ENCODE measurements at places on chromosomes 7 and 10. TPM values are rescaled to one million over a fixed set of nuclear protein-coding genes. Genes with fewer than 3 reads are reported as not detected.

DNA sequence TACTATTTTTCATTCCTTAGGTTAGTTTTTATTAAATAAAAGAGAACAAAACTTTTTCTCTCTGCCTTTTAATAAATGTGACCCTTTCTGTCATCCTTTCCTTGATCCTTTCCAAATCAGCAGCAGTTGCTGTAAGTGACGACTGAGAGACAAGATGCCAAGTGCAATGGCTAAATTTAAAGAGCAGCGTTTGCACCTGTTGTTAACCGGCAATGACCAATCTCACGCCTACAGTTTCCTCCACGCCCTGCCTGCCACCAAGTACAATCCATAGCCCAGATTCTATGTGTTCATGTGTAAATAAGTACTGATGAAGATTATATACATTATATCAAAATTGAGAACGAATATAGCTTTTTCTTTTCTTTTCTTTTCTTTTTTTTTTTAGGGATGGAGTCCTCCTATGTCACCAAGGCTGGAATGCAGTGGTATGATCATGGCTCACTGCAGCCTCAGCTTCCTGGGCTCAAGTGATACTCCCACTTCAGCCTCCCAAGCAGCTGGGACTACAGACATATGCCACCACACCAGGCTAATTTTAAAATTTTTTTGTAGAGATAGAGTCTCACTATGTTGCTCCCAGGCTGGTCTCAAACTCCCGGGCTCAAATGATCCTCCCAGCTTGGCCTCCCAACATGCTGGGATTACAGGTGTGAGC, 6.5 kb upstream of the MCU start:
- DNase-seq = no peak

DNA sequence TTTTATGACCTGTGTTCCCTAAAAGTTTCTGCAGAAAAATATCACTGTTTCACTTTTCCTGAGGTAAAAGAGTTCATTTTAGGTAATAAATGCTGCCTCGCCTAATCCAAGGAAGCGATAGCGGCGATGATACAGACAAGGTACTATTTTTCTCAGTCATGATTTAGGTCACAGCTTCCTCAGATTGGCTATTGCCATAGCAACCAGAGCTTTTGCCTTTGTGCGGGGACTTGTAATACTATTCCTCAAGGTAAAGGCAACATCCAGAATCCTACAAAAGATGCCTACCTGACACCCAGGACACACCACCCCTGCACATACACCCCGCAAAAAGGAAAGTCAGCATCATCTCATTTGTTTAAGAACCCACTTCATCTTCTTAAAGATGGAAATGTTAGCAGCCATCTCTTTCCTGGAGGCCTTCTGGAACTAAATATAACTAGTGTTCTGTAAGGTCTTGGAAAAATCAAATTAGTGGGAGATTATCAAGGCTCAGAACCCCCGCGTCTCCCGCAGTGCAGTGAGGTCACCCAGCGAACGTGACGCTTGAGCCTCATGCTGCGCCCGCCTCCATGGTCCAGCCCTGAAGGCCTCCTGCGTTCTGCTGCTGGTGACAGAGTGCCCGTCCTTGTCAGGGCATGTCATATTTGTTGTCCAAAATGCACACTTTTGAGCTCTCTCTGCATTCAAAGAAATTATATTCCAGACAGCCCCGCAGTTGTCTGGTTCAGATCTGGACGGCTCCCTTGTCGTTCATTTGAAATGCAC, 402.0 kb upstream of the RNF32 start:
- no peak for DNase-seq

Gene CCDC126
- polyA plus RNA-seq = 6.4 TPM

Gene SPDYE9
- polyA plus RNA-seq = 1.9 TPM

GRCh38 chr10:20916976-20917375, 19.9 kb upstream of the NEBL start:
- no peak for DNase-seq

DNA sequence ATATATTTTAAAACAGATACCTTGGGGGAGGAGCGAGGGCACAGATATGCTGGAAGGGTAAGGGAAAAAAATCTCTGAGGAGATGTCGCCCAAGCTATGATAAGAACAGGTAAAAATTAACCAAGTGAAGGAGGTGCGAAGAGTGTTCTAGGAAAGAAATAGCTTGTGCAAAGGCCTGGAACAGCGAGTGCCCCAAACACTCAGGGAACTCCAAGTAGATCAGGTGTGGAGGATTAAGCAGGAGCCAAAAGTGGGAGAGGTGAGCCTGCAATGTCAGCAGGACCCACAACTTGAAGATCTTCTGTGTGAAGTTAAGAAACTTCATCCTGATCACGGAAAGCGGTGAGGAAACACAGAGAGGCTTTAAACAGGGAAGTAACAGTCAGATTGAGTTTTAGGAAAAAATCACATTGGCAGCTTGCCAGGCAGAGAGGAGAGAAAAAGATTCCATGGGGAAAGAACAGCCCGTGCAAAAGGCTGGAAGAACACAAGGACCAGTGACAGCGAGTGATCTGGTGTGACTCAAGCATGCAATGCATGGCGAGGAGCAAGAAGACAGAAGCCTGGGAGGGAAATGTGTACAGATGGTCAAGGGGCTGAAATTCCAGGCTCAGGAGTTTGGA, 30.7 kb downstream of the FGF8 start:
- DNase-seq = no peak

- DNase-seq = no peak
Measured at GRCh38 chr7:11570922-11571550, 261.0 kb downstream of the THSD7A start.

Gene FGL2
- polyA plus RNA-seq = 22.2 TPM

Gene NFKB2
- 18.7 TPM for polyA plus RNA-seq

Gene MYO3A
- 0.83 TPM for polyA plus RNA-seq

Gene GLI3
- 13.6 TPM for polyA plus RNA-seq

DNA sequence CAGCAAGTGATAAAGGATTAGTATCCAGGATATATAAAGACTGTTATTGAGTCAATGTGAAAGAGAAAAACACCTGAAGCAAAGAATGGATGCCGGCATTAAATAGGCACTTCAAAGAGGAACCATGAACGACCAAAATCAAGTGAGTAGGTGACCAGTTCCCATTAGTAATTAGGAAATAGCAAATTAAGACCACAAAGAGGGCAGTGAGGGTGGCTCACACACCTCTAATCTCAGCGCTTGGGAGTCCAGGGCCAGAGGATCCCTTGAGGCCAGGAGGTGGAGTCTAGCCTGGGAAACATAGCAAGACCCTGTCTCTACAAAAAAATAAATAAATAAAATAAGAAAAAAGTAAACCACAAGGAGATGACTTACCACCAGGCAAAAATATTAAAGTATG, 1.5 kb upstream of the ANTXRL start:
- DNase-seq = no peak

Gene PRXL2A
- polyA plus RNA-seq = 79.9 TPM

GRCh38 chr7:149009527-149009926, 18.8 kb downstream of the PDIA4 start:
- DNase-seq = no peak

GRCh38 chr10:47094636-47095035, 183.4 kb downstream of the PTPN20 start:
- DNase-seq = no peak

DNA sequence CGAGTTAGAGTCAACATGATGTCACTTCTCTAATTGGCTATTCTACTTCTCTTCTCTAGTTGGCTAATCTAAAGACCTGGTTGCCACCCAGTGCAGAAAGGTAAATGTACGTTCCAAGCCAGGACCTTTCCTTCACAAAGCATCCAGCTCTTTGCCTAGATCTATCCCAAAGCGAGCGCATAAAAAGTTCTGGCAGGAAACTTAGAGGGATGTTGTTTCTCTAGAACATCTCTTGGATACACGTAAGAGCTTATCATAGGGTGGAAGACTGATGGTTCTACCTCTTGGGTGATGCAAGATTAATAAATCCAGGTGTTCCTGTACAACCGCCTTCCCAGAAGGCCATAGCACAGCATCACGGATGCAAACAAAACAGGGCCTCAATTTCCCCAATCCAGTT, at the start of gene TAS2R38:
Gene TAS2R38, minus strand, starts transcription at position 101 of the 400 bp plus-strand sequence. Its CDS starts 84 bp downstream, at position 17.
- DNase-seq = no peak

Gene AEBP1
- 72.1 TPM for polyA plus RNA-seq
